ENCODE measurements at places on chromosomes 7 and 10.

DNA sequence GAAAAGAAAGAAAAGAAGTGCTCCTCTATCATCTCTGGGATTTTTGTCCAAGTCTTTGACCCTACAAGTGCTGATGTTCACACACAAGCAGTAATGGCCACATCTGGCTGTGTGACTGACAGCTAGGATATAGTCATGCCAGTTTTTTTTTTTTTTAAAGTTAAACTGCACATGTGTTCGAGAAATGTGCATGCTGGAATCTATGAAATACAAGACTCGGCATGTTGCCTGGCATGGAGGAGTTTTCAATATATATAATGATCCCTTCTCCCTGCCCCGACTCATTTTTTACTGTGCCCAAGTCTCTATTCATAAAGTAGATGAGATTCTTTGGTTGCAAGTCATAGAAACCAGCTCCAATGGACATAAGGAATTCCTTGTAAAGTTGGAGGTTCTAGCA, 60.4 kb upstream of the FGFR2 start:
- no peak for DNase-seq

GRCh38 chr10:49115015-49115795, at the start of gene VSTM4:
Gene VSTM4 (minus strand): TSS chr10:49115522. CDS start chr10:49115485, 37 bp downstream.
- peak; percentile 50 for DNase-seq

GRCh38 chr10:119496273-119496672, 46.2 kb downstream of the RGS10 start:
- DNase-seq, result no peak

GRCh38 chr10:130713135-130713534, 576.9 kb downstream of the GLRX3 start:
- no peak for DNase-seq

DNA sequence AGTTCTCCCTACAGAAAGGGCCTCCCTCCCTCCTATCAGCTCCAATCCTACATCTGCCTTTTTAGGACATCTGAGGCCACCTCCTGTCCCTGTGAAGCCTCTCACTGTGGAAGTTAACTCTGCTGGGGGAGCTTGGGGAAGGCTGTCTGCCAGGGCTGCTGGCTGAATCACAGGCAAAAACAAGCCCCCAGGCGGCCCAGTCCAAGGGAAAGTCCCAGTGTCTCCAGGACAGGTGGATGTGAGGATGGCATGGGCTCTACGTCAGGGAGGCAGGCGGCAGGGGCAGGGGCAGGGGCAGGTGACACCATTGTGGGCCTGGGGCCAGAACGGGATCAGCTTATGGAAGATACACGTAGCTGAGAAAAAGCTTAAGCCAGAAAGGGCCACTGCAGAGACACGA, 240.2 kb downstream of the MAD1L1 start:
- no peak for DNase-seq

DNA sequence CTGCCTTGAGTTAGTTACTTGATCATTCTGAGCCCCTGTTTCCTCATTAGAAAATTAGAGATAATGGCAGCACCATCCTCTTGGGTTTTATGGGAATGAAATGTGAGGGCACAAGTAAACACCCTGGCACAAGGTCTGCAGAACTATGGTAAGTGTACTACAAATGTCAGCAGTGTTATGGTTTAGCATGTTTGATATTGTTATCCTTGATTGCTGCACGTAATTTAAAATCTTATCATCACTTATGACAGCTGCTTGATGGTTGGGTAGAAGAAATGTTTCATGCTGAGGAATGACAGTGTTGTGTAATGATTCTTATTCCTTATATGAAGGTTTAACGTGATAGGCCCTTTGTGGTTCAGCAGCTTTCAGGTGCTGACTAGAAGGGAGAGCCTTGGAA, 134.3 kb downstream of the KAT6B start:
- DNase-seq, result no peak

GRCh38 chr7:36366005-36366717, 23.5 kb upstream of the ANLN start:
- no peak for DNase-seq

DNA sequence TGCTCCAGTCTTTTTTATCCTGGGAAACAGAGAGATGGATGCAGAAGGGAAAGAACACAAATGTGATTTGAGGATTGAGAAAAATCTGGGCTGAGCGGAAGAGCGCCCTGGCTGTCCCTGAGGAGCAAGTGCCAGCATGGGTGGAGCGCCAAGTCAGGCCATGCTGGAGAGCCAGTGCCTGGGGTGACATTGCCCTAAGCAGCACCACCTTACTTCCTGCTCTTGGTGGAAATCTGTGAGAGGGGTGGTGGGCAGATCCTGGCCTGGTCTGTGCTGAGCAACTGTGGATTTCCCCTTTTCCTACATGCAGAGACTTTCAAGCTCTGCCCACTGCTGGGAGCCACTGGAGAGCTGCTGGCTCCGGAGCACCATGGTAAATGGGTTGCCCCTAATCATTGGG, 36.9 kb downstream of the DDIT4 start:
- DNase-seq, result no peak

GRCh38 chr10:6473430-6473829, 106.6 kb downstream of the PRKCQ start:
- DNase-seq, result no peak

DNA sequence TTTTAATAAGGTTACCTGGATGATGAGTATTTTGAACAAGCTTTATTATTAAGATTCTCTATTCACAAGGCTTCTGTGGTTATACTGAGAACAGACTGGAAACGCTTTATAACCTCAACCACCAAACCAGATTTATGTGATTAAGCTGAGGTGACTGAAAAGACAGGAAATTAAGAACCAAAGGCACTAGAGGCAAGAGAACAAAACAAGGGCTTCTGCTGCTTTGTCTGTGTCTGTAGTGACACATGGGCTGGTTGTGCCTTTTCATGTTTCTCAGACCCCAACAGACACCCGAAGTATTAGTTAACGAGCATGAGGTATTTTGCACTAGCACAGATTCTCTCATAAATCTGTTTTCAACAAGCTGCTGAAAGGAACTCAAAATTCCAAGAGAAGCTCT, 64.4 kb downstream of the RAPGEF5 start:
- DNase-seq, result no peak

GRCh38 chr10:60139798-60140566, 233.6 kb upstream of the CCDC6 start:
- DNase-seq, result no peak

- no peak for DNase-seq
Measured at GRCh38 chr7:75937958-75938786, 23.2 kb downstream of the POR start.

DNA sequence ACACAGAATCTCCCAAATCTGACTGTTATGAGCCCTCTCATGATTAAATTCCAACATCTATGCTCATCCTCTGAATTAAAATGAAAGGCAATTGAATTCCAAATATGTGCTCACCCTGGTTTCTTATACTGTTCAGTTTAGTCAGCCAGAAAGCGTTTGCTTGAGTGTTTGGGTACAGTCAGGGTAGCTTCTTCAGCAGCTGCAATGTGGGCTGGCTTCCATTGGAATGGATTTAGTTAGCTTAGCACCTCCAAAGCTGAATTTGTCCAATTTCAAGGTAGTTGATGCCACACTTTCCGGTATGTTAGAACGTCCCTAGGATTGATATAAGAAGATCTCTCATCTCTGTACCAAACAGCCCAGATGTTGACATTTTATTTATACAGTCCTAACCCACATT, 9.3 kb downstream of the KLHL7 start:
- no peak for DNase-seq

DNA sequence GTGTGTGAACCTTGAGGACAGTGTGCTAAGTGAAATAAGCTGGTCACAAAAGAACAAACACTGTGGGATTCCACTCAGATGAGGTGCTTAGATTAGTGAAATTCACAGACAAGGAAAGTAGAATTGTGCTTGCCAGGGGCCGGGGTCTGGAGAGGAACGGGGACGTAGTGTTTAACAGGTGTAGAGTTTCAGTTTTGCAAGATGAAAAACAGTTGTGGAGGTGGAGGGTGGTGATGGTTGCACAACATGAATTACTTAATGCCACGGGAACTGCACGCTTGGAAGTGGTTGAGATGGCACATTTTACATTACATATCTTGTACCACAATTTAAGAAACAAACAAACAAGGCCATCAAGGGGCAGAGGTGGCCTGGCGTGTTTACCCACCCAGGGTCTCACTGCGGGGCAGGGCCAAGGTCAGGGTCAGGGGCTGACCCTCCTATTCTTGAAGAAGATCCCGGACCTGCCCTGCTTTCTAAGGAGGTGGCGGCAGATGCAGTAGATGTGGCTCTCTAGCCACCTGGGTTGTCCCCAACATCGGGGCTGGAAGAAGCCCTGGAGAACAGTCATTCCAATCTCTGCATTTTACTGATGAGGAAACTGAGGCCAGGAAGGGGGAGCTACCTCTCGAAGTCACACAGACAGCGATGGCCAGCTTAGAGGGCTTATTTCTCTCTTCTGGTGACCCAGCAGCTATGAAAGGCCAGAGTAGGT, 91.5 kb upstream of the LRRC4 start:
- no peak for DNase-seq

GRCh38 chr10:132909491-132910071, 32.8 kb downstream of the CFAP46 start:
- DNase-seq, result peak; percentile 7

- DNase-seq, result no peak
Measured at GRCh38 chr10:114577133-114577532, 80.9 kb downstream of the ABLIM1 start.

- DNase-seq, result no peak
Measured at GRCh38 chr10:128024426-128024825, 101.8 kb downstream of the MKI67 start.

GRCh38 chr7:107122486-107122911, 46.3 kb upstream of the HBP1 start:
- no peak for DNase-seq

DNA sequence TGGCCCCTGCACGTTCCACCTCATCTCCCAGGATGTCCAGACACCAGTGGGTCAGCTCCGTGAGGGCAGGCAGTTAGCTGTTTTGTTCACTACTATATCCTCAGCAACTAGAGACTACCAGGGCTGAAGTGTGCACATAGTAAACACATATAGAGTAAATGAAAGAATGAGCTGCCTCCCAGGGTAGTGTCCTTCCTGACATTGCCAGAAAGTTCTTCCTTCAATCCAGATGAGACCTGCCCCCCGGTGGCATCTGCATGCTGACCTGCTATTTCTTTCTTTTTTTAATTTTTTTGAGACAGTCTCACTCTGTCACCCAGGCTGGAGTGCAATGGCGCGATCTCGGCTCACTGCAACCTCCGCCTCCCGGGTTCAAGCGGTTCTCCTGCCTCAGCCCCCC, 14.0 kb upstream of the ARPC1A start:
- DNase-seq, result no peak

DNA sequence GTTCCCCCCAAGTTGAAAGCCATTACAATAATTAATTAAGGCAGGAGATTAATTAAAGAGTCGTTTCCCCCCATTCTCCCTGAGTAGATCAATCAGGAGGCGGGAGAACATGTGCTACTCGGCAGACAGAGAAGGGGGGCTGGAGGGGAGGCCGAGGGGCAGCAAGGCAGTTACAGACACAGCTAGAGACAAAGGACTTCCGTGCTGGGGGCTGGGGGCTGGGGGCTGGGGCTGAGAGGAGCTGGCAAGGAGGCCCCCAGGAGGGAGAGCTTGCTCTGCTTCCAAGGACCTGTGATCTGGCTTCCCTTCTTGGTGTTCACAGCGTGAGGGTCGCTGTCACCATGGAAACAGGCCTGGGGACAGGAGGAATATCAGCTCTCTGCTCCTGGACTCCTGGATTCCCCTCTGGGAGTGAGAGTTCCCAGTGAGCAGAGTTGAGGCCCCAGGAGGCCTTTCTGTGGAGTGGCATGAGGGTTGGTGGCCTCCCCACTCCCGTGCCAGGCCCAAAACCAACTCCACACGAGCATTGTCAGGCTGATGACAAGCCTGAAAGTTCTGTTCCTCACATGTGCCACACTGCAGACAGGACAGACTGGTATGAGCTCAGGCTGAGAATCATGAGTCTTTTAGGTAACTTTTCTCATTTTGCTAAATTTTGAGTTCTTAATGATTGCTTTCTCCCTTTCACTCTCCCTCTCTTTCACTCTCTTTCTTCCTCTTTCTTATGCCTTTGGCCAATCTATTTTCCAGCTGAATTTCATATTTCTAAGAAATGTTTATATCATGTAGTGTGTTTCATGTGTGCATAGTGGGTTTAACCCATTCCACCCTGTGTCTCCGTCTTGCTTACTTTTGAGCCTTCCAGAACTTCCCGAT, 16.4 kb downstream of the FAM241B start:
- no peak for DNase-seq

- peak; percentile 8 for DNase-seq
Measured at GRCh38 chr7:158252837-158253669, 334.6 kb downstream of the PTPRN2 start.

GRCh38 chr10:52353960-52354394, 39.9 kb downstream of the DKK1 start:
- no peak for DNase-seq

GRCh38 chr10:86956848-86957448, 467 bp downstream of the MMRN2 start:
- DNase-seq, result no peak

- no peak for DNase-seq
Measured at GRCh38 chr10:8321990-8322389, 267.5 kb downstream of the GATA3 start.

- DNase-seq, result no peak
Measured at GRCh38 chr7:79296553-79297320, 156.7 kb downstream of the MAGI2 start.

GRCh38 chr7:20302891-20303290, 27.8 kb upstream of the ITGB8 start:
- DNase-seq, result no peak

DNA sequence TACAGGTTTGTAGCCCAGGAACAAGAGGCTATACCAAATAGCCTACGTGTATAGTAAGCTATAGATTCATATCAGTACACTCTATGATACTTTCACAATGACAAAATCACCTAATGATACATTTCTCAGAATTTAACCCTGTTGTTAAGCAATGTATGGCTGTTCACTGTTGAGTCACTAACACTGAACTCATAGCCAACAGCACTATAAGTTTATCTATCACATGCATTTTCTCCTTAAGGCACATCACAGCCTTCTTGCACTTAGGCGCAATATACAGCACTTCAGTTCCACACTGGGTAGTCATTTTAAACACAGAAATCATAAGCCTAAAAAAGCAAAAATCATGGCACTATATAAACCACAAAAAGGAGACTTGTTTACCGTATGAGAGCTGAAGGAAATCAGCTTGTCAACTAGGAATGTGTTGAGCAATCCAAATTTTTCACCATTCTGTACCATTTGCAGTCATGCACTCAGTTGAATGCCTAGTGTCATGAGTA, 45.6 kb downstream of the ZNF438 start:
- no peak for DNase-seq

DNA sequence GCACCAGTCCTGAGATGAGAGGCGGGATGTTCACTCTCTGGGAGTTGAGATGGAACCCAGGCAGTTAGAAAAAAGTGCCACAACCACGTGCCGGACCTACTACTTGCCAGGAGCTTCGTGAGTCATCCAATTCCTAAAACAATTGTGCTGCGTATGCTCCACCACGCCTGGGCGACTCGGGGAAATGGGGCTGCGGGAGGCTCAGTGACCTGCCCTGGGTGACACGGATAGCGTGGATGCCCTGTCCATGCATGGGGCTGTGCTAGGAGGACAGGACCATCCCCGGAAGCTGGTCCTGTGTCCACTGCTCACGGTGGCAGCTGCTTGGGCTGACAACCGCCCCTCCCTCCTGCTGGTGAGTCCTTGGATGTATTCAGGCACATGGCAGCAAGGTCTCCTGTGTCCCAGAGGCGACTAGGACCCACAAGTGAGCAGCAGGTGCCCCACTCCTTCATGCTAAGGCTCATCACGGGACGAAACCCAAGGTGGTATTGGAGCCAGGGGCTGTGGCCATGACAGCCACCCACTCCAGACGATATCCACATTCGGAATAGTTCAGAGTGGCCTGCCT, 90.4 kb downstream of the BMS1 start:
- no peak for DNase-seq

GRCh38 chr10:127905848-127906261, 1.0 kb upstream of the PTPRE start:
- DNase-seq, result no peak
